ENCODE measurements at places on chromosomes 5 and 9. TPM values are rescaled to one million over a fixed set of nuclear protein-coding genes. Genes with fewer than 3 reads are reported as not detected.

The IL9 gene
- total RNA-seq, result not detected

DNA sequence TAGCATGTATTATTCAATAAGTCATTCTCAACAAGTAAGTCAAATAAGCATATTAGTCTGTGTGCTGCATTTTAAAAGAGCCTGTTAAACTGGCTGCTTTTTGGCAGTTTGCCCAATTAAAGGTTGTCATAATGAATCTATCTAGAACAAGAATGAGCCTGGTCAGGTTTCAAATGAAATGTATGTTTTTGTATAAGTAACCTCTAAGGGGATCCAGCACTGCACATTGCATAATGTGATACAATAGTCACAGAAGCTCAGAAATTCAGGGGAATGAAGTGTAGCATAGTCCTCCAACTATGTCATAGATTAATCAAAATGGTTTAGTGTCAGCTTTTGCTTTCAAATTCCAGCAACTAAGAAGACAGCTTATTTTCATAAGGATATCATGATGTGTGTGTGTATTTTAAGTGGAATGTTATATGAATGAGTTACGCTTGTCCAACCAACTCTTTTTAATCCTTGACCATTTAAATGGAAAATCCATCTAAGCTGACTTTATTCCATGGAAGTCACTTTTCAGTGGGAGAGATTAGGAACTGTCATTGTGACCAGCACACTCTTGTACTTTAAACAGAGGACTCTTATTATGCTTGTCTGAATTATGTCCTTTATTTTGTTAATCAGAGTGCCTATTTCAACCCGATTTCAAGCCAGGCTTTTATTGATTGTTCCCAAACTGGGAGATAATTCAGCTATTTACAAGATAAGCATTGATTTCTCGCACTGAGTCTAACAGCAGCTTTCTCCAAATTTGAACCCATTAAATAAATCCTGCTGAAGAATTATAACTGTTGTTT is 283.9 kb upstream of the ADAMTSL1 start:
- DNase-seq, result no peak
- H3K27ac ChIP-seq, result no peak overlapping the region
- H3K4me1 ChIP-seq, result no peaks in the 10 kb centered on the region
- H3K36me3 ChIP-seq, result no peaks in the 10 kb centered on the region
- no peak overlapping the region for H3K4me3 ChIP-seq

DNA sequence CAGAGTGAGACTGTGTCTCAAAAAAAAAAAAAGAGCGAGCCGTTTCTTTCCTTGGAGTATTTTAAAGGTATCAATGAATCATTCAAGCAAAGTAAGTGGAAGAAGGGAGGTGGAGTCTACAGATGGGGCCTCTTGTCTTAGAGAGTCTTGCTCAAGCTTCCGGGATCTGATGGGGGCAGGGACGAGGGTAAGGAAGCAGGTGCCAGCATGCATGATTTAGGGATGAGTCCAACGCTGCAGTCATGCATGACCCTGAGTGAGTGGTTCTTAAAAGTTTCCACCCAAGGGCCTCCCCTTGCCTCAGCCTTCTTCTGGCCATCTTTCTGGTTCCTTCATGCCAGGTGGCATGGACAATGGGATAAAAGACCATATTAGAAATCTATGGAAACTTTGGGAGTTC is 79.6 kb downstream of the MYO10 start:
- H3K36me3 ChIP-seq, result no peaks in the 10 kb centered on the region
- no peak for DNase-seq
- H3K4me3 ChIP-seq, result no peak overlapping the region
- H3K27ac ChIP-seq, result peak overlapping the region; percentile 60
- H3K27me3 ChIP-seq, result no peaks in the 10 kb centered on the region

The SLC30A5 gene
- 38.3 TPM for total RNA-seq

DNA sequence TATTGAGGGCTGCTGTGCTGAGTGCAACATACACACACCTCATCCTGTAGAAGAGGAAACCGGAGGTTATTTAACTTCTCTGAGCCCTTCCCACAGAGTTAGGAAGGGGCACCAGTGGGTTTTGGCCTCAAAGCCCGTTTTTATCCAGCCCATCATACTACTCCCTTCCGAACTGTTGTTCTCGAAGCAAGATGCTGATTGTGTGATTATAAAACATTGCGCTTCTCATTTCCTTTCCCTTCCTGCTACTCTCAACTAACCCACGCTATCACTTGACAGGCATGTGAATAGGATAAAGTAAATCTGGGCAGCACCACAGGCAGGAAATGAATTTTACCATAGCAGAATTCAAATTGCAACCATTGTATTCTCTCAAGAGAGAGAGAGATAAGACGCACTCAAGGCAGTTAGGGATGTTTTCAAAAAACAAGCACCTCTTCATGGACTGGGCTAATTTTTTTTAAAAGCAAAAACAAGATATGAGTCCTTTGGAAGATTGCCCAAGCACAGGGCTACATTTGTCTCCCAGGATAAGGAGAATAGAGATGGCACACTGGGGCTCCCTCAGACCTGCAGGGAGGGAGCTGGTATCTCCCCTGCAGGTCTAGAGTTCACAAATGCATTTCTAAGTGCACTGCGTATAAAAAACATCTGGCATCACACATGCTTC is 52.6 kb downstream of the GNA14 start:
- H3K4me3 ChIP-seq, result no peak overlapping the region
- peak overlapping the region; percentile 11 for H3K27ac ChIP-seq
- H3K36me3 ChIP-seq, result no peaks in the 10 kb centered on the region

The TAL2 gene
- total RNA-seq, result not detected

DNA sequence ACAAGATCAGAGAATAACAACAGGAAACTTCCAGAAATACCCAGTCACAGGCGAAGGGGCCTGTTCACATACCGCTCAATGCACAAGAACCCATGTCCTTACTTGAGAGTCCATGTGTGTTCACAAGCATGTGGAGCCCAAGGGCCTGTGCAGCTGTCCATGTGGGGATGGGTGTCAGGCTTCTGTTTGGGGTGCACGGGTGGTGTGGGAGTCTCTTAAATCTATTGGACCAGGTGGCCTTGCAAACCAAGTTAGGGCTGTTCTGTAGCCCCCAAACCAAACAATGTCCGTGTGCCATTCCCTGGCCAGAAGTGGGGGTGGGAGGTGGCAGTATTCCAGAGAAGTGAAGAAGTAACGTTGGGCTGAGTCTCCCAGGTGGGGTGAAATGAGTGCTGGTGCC is 222.3 kb downstream of the PBX3 start:
- no peaks in the 10 kb centered on the region for H3K27me3 ChIP-seq
- H3K27ac ChIP-seq, result no peak overlapping the region
- peaks cover 7% of the 10 kb centered on the region for H3K36me3 ChIP-seq
- H3K4me1 ChIP-seq, result no peaks in the 10 kb centered on the region

The CKMT2 gene
- not detected for total RNA-seq

GRCh38 chr5:93791518-93791972 is 50.1 kb upstream of the POU5F2 start:
- H3K4me1 ChIP-seq, result no peaks in the 10 kb centered on the region
- H3K36me3 ChIP-seq, result no peaks in the 10 kb centered on the region
- no peak for DNase-seq
- H3K27me3 ChIP-seq, result no peaks in the 10 kb centered on the region
- H3K27ac ChIP-seq, result peak overlapping the region; percentile 3
